Stromal cell of bone marrow (primary cell): ENCODE measurements at places on chromosomes 13 and 19.

- no peak for DNase-seq
These were observed 570.9 kb downstream of the GPC6 start for GRCh38 chr13:93797463-93797862.

DNA sequence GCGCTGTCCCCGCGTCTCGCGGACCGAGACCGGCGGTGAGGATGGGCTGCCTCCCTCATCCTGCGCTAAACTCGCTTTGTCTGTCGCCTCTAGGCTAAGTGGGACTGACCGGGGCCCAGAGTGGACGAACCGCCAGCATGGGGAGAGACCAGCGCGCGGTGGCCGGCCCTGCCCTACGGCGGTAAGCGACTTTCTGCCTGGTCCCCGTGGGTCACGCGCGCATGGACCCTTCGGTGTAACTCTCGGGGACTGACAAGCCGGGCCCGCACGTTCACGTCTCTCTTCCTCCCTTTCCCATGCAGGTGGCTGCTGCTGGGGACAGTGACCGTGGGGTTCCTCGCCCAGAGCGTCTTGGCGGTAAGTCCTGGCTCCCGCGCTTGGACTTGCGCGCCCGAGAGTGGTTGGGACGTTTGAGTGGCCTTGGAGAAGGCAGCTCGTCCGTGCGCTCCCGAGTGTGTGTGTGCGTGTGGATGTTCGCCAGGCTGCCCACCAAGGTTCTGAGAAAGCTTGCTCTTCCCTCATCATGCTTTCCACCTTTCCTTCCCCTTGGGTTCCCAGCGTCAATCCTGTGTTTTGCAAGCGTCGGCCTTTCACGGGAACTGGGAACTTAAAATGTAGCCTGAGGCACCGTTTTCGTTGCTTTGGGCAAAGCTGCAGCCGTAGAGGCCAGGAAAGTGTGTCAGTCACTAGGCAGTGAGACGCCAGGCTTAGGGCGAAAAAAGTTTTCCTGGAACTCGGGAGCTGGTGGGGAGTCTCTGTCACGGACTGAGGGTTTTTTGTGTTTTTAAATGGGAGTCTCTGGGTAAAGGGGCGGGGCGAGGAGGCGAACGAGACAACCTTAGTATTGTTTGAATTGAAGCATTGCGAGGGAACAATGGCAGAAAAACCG, 927 bp downstream of the COL4A2 start:
- no peak for DNase-seq

GRCh38 chr19:41910240-41910991, 17.8 kb downstream of the ERFL start:
- no peak for DNase-seq

GRCh38 chr19:45693106-45693788, 781 bp downstream of the QPCTL start:
- DNase-seq, result peak; percentile 43

GRCh38 chr13:91112201-91112923, 235.1 kb upstream of the MIR17HG start:
- no peak for DNase-seq

- DNase-seq, result no peak
These were observed 4.0 kb downstream of the GPX4 start for GRCh38 chr19:1107661-1108261.

GRCh38 chr13:47545201-47546024, 455.7 kb downstream of the SUCLA2 start:
- peak; percentile 7 for DNase-seq

GRCh38 chr13:31236211-31236786, 36.5 kb downstream of the B3GLCT start:
- peak; percentile 37 for DNase-seq

DNA sequence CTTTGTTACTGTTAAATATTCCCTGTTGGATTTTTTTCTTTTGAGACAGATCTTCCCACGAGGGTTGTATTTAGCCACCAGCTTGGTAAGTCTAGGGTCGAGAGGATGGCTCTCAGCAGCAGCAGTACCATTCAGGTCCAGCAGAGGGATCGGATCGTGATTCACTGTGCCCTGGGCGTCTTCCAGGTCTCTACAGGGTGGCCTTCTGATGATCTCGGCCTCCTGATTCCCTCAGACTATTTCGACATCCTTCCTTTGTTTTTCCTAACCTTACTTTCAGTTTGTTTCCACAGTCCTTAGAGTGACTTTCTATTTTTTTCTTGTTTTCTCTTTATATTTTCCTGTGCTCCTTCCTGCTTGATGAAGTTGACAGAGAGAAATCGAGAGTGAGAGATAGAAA, 1436.9 kb downstream of the UQCRFS1 start:
- no peak for DNase-seq
